Cardiac atrium fibroblast (primary cell): ENCODE measurements at places on chromosomes 1 and 21. TPM values are rescaled to one million over a fixed set of nuclear protein-coding genes. Genes with fewer than 3 reads are reported as not detected.

CD53 gene
- total RNA-seq = 0.36 TPM in 1 of 2 replicates, not detected in the other

S100A5 gene
- not detected in 2 replicates for total RNA-seq

SYT2 gene
- total RNA-seq = not detected in 2 replicates

CDK18 gene
- total RNA-seq = 0.16 and 2.5 TPM in 2 replicates

HFM1 gene
- 0.49 TPM in 1 of 2 replicates, not detected in the other for total RNA-seq

CYP4A11 gene
- total RNA-seq = 0.18 TPM in 1 of 2 replicates, not detected in the other

MYBPH gene
- not detected in 2 replicates for total RNA-seq

RGS1 gene
- total RNA-seq = not detected in 2 replicates

ERG gene
- total RNA-seq = 1.1 and 7.8 TPM in 2 replicates

CA6 gene
- total RNA-seq = not detected in 2 replicates

PLEKHA6 gene
- 3.7 and 37.0 TPM in 2 replicates for total RNA-seq

HEYL gene
- 2.5 and 8.6 TPM in 2 replicates for total RNA-seq

YRDC gene
- 14.6 and 16.1 TPM in 2 replicates for total RNA-seq

FAM72B gene
- 0.72 and 4.1 TPM in 2 replicates for total RNA-seq

PROK1 gene
- total RNA-seq = not detected in 2 replicates

C8A gene
- total RNA-seq = not detected in 2 replicates

S100A6 gene
- 782 and 910 TPM in 2 replicates for total RNA-seq

C1QTNF12 gene
- 4.0 TPM in 1 of 2 replicates, not detected in the other for total RNA-seq

NECTIN4 gene
- total RNA-seq = not detected in 2 replicates

MMEL1 gene
- not detected in 2 replicates for total RNA-seq

TAL1 gene
- 0.16 and 0.36 TPM in 2 replicates for total RNA-seq

LY9 gene
- not detected in 2 replicates for total RNA-seq

CR1 gene
- not detected in 2 replicates for total RNA-seq

RAB25 gene
- total RNA-seq = not detected in 2 replicates

ZNF124 gene
- total RNA-seq = 10.3 and 12.0 TPM in 2 replicates

PGBD5 gene
- under 0.01 TPM in 1 of 2 replicates, not detected in the other for total RNA-seq

SDCCAG8 gene
- 23.7 and 41.9 TPM in 2 replicates for total RNA-seq

PPOX gene
- total RNA-seq = 13.4 TPM in 2 replicates

NGF gene
- total RNA-seq = 13.7 and 24.3 TPM in 2 replicates

PALMD gene
- total RNA-seq = 12.2 and 30.0 TPM in 2 replicates

PWP2 gene
- total RNA-seq = 7.0 and 7.8 TPM in 2 replicates

SLC30A10 gene
- not detected in 2 replicates for total RNA-seq

MROH9 gene
- not detected in 2 replicates for total RNA-seq

C1orf115 gene
- total RNA-seq = 0.81 and 2.7 TPM in 2 replicates

HCN3 gene
- under 0.01 and 0.90 TPM in 2 replicates for total RNA-seq

RGS2 gene
- 24.3 and 32.9 TPM in 2 replicates for total RNA-seq

LCE2A gene
- not detected in 2 replicates for total RNA-seq

NPPB gene
- 3.2 and 6.5 TPM in 2 replicates for total RNA-seq

AKR7A3 gene
- total RNA-seq = 0.54 TPM in 1 of 2 replicates, not detected in the other

DIO1 gene
- total RNA-seq = not detected in 2 replicates

TFF1 gene
- total RNA-seq = not detected in 2 replicates
